ENCODE measurements at places on chromosomes 2 and 18.

DNA sequence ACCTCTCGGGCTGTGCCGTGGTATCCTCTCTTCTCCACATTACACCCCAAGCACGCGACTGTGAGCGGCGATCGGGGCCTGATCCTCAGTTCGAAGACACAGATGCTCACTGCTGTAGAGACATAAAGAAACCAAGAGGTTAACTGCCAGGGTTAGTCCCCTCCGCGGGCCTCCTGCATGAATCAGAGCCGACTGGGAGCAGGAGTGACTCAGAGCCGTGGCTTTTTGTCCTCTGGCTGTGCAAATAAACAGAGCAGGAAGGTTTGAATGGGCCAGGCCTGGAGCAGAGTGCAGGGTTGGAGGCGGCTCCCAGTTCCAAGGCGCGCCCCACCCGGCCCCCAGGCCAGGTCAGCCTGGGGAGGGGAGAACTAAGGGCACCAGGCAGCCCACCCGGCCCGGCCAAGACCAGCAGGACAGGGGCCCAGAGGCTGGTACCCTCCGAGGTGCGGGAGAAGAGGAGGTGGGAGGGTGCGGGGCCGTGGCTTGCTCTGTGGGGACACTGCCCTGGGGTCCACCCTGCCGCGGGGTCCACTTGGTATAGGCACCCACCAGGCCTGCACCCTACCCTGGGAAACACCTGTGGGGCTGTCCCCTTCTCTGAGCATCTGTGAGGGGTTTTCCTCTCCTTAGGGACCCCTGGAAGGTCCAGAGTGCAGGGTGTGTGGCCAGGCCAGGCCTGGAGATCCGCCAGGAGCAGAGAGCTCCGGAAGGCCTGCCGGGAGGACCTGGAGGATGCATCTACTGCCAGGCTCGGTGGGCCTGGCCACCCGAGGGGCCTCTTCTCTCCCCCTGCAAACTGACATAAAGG, 16.5 kb downstream of the TWIST2 start:
- DNase-seq = no peak

- no peak for DNase-seq
Observed at GRCh38 chr2:208669394-208669793, 262.8 kb downstream of the PTH2R start.

DNA sequence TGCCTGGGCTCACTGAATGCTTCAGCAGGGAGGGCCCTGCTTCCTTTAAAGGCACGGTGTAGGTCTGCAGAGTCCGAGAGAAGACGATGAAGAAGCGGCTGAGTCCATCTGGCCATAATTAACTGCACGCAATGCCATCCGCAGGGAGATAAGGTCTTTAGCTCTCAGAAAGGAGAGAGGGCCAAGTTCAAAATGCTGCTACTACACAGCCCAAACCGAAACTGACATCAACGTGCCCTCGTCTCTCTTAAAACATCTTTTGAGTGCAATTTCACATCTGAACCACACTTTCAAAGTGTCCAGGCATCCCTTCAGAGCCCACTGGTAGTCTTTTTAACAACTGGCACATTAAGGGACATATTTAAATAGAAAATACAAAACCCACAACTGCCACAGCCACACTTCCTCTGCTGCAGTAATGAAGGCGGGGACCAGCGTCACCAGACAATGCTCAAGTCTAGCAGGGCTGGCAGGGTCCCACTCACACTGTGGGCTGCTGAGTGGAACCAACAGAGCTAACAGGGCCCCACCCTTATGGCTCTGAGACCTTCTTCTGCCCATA, 35.8 kb downstream of the ST3GAL5 start:
- DNase-seq = no peak

DNA sequence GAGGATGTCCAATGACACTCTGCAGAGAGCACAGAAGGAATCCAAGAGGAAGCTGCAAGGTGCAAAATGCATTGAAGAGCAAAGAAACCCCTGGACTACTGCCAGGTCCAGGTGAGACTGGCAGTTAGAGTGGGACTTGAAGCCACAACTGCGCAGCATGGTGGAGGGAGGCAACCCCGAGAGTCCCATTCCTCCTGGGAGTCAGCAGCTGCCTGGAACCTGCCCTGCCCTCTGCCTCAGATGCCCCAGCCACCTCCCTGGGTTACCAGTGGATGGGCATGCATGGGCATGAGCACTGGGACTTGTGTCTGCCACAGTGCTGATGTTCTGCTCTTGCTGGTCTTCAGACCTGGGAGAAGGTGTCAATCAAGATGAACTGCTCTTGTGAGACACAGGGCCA, 43.2 kb downstream of the ANKMY1 start:
- no peak for DNase-seq

DNA sequence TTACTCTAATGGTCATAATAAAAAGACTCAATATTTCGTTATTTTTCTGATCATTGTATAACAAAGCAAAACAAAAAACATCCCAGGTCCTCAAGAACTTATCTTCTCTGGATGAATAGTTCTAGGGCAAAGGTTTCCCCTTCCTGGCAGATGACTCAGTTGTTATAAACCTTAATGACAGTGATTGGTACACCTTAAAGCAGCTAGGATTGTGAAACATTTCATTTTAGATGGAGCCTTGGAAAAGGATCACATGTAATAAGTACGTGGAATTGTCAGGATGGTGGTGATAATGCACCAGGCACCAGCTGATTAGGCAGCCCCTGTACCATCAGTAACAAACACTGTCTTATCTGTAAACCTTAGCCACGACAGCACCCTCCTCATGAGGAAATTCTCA, 47.2 kb downstream of the MEP1B start:
- no peak for DNase-seq

GRCh38 chr2:102185347-102185746, 1.5 kb upstream of the IL1RL2 start:
- DNase-seq = no peak

DNA sequence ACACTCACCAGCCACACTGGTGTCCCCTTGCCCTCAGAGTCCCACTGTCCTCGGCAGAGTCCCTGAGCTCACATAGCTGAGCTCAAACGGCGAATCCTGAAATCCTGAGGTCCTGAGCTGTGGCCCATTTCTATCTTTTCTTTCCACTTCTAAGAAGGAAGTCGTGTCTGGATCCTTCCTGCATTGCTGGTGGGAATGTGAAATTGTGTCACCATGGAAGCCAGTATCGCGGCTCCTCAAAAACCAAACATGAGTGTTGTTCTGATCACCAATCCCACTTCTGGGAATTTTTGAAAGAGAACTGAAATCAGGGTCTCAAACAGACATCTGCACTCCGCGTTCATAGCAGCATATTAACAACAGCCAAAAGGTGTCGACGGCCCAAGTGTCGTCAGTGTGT, 244.7 kb downstream of the EIPR1 start:
- DNase-seq = no peak

GRCh38 chr2:240154606-240155005, 14.1 kb upstream of the OTOS start:
- DNase-seq = no peak

GRCh38 chr18:24234330-24234729, 95.5 kb downstream of the CABYR start:
- no peak for DNase-seq

- no peak for DNase-seq
Observed at GRCh38 chr18:57542126-57542525, 44.4 kb downstream of the FECH start.

Measured in activated naive CD8-positive, alpha-beta T cell treated with anti-CD3 and anti-CD28 coated beads, Interleukin-2, amount 50 U/mL, for 16 hours (primary cell).